Peyer's patch (tissue), 4 donors: ENCODE measurements at places on chromosomes 5 and 9.

DNA sequence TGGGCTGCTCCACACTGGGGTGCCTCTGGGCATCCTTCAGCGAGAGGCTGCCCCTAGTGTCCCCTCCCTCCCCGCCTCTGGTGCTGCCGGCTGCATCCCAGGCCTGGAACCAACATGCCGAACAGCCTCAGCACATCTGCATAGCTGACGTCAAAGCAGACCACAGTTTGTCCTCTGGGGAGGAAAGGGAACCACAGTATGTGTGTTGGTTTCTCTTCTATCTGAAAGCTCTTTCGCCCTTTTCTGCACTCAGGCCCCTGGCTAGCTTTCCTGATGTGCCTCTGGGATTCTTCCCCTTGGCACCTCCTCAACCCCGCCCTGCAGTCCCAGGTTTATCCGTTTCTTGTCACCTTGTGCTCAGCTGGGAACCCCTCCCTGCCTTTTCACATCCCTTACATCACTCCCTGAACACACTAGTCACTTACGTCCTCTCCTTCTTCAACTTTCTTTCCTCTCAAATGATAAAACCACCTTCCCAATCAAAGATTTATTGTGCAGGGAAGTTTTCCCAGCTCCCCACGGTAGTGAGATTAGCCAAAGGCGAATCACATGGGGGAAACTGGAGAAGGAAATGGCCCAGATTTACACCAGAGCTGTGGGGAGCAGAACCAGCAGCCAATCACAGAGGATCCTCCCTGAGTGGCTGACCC lies 35.5 kb upstream of the B4GALT1 start:
- peak; percentile 83 for DNase-seq

GRCh38 chr5:17235731-17236330 lies 18.4 kb downstream of the BASP1 start:
- no peak for DNase-seq

GRCh38 chr9:69746859-69747560 lies 12.8 kb downstream of the PTAR1 start:
- DNase-seq = no peak

- DNase-seq = no peak
Measured at GRCh38 chr5:138629392-138629791, 54.2 kb upstream of the HSPA9 start.
